ENCODE measurements at places on chromosomes 1 and 21. TPM values are rescaled to one million over a fixed set of nuclear protein-coding genes. Genes with fewer than 3 reads are reported as not detected.

Gene ADCY10
- total RNA-seq, result not detected

DNA sequence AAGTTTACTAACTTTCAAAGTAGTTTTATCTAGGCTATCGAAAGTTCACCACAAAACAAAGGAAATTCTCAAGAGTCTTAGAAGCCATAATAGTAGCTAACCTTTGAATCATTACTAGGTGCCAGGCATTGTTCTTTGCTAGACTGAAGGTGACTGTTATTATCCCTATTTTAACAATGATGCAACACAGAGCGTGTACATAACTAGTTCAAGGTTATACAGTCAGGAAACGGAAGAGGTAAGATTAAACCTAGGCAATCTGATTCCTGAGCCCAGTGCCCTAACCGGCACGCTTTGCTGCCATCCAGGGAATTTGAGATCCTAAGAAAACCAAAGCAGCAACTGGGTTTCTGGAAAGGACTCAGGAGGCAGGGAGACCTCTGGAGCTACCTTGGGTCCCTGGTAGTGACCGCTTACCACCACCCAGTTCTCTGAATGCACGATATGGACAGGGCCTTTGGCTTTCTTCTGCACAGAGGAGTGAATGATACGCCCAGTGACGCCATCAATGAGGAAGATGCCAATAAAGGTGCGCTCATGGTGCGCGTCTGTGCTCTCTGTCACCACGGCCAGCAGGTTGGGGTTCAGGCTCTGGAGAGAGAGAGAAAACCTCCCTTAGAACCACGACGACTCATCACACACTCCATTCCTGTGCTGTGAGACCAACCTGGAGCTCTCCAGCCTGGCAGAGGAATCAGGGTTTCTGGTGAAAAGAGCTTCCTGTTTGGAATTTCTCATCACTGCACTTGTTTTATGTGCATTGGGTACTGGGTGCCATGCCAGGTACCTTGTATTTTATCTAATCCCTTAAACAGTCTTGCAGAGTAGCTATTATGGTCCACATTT lies 13.1 kb upstream of the UBR4 start:
- H3K27me3 ChIP-seq, result no peaks in the 10 kb centered on the region
- H3K4me3 ChIP-seq, result no peak overlapping the region
- DNase-seq, result no peak
- H3K4me1 ChIP-seq, result peaks cover 4% of the 10 kb centered on the region

- H3K4me3 ChIP-seq, result no peak overlapping the region
- no peak overlapping the region for H3K27ac ChIP-seq
- no peaks in the 10 kb centered on the region for H3K27me3 ChIP-seq
- H3K4me1 ChIP-seq, result no peaks in the 10 kb centered on the region
- no peak for DNase-seq
Observed at GRCh38 chr1:50358962-50359361, 64.3 kb downstream of the DMRTA2 start.

- no peak for DNase-seq
- H3K4me1 ChIP-seq, result peaks cover 28% of the 10 kb centered on the region
- H3K27me3 ChIP-seq, result no peaks in the 10 kb centered on the region
- no peak overlapping the region for H3K4me3 ChIP-seq
- no peak overlapping the region for H3K27ac ChIP-seq
Observed at GRCh38 chr1:41735139-41735538, 183.6 kb downstream of the HIVEP3 start.

All from lung (tissue), 17 donors.